ENCODE measurements at places on chromosomes 11 and 22.

- no peak for DNase-seq
Measured at GRCh38 chr11:120239713-120240640, at the start of gene POU2F3. POU2F3 (plus strand) TSS chr11:120240140; CDS start chr11:120240344, 204 bp downstream.

DNA sequence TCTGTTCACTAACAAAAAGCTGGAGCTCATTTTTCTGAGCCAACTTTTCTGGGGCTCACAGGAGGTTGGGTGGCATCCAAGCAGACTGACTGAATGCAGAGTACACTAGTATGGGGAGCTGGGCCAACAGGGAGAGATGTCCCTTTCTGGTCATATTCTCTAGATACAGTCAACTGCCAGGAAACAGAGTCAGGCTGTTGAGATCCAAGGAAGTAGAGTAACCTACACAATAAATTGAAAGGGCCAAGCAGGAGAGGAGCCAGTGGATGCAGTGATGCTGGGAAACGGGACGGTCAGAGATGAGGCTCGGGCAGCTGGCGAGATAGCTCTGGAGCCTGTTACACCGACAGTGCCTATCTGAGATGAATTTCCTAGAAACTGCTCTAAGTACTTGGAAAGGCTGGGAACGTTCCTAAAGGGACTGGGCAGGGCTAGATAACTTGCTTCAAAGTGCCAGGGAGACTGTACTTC, 71.1 kb downstream of the LARGE2 start:
- no peak for DNase-seq

GRCh38 chr11:92556431-92556830, 331.8 kb downstream of the FAT3 start:
- no peak for DNase-seq

DNA sequence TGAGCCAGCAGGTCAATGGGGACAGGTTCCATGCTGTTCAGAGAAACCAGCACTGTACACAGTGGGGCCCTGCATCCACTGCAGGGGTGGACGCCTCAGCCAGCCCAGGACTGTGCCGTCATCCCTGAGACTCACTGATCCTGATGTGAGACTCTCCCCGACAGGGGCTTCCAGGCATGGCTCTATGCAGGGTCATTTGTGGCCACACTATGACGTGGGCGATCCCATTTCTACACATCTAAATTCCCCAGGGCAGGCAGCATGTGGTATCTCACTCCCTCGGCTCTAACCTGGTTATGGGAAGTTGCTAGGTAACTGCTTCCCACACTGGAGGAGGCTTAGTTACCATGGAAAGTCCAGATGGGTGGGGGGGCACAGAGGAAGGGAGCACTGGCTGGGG, 14.2 kb upstream of the FAM83F start:
- DNase-seq, result no peak

Measured in glomerular endothelial cell (primary cell).